ENCODE measurements at places on chromosomes 3 and 15. TPM values are rescaled to one million over a fixed set of nuclear protein-coding genes. Genes with fewer than 3 reads are reported as not detected.

The COL8A1 gene
- 720 TPM for total RNA-seq

The IL12A gene
- 4.7 TPM for total RNA-seq

The GOLGA8S gene
- total RNA-seq = under 0.01 TPM

The FILIP1L gene
- 5.9 TPM for total RNA-seq

The GJD2 gene
- not detected for total RNA-seq
